Spinal cord (tissue), 10 donors: ENCODE measurements at places on chromosomes 5 and 9. TPM values are rescaled to one million over a fixed set of nuclear protein-coding genes. Genes with fewer than 3 reads are reported as not detected.

Gene GHR
- total RNA-seq, result 12.2 TPM

Gene DMRT1
- not detected for total RNA-seq

GRCh38 chr5:85375525-85375924 is 990.8 kb upstream of the EDIL3 start:
- no peaks in the 10 kb centered on the region for H3K27me3 ChIP-seq
- no peak overlapping the region for H3K27ac ChIP-seq
- no peaks in the 10 kb centered on the region for H3K4me1 ChIP-seq
- no peaks in the 10 kb centered on the region for H3K36me3 ChIP-seq
- DNase-seq, result no peak

Gene ESM1
- 3.9 TPM for total RNA-seq

Gene ADGRV1
- total RNA-seq, result 180 TPM

DNA sequence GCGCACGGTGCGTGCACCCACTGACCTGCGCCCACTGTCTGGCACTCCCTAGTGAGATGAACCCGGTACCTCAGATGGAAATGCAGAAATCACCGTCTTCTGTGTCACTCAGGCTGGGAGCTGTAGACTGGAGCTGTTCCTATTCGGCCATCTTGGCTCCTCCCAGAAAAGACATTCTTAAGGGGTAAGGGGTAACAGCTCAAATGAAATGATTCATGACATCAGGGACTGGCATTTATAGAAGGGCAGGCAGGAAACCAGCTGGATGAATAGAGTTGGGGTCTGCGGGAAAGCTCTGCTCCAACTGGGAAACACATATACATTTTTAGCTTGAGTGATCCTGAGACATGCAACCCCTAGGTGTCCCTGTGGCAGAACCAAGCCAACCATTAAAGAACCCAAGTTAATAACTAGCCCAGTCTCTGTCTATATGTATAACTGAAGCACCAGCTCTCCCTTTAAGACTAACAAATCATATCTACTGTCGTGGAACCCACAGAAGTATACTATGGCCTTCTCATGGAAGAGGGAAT is 119.3 kb downstream of the LMNB1 start:
- H3K4me1 ChIP-seq, result no peaks in the 10 kb centered on the region
- H3K27me3 ChIP-seq, result no peaks in the 10 kb centered on the region
- DNase-seq, result no peak
- no peak overlapping the region for H3K27ac ChIP-seq

DNA sequence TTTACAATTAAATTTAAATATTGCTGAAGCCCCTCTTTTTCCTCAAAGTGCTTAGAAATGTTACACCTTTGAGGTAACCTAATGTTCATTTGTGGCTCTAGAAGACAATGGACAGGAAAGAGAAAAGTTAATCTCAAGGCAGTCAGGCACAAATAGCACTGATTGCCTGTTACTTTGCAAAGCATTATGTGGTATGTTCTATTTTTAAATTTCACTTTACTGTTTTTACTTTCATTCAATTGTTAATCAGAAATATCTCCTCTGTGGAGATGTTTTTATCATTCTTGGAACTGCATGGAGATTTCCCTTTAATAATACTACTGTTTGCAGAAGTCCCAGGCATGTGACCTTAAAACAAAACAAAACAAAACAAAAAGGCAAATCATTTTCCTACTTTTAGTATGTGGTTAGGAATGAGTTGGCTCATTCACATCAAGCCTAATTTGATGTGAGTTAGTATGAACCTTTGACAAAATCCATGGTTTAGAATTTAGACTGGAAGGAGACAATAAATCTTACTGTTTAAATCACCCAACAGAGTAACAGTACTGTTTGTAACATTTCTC is 67.5 kb downstream of the CWC27 start:
- no peaks in the 10 kb centered on the region for H3K27me3 ChIP-seq
- H3K4me3 ChIP-seq, result no peak overlapping the region
- H3K36me3 ChIP-seq, result no peaks in the 10 kb centered on the region

- peaks cover 48% of the 10 kb centered on the region for H3K4me1 ChIP-seq
- no peak overlapping the region for H3K27ac ChIP-seq
- H3K36me3 ChIP-seq, result peaks cover 74% of the 10 kb centered on the region
- DNase-seq, result no peak
- no peaks in the 10 kb centered on the region for H3K27me3 ChIP-seq
These were observed 4.3 kb downstream of the GRHPR start for GRCh38 chr9:37426846-37427245.

Gene PCDHB16
- 3.9 TPM for total RNA-seq

Gene PCDHGA7
- total RNA-seq, result 6.6 TPM

DNA sequence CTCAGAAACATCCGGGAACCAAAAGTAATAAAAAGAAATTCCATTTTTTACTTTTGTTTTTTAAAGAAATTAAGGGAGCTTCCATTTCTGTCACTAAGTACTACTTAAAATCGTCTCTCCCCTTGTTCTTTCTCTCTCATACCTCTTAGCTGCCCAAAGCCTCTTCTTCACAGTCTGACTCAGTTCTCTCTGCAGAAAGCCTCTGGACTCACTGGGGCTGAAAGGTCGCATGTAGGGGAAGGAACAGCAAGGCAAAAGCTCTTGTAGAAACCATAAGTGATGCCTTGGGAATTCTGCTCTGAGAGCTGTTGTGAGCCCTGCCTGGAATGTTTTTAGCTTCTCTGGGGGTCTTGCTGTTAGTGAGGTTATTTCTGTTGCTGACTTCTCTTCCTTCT is 100.8 kb upstream of the RANBP3L start:
- H3K36me3 ChIP-seq, result no peaks in the 10 kb centered on the region
- no peaks in the 10 kb centered on the region for H3K27me3 ChIP-seq
- no peak overlapping the region for H3K27ac ChIP-seq
- no peak overlapping the region for H3K4me3 ChIP-seq

GRCh38 chr5:52202256-52202655 is 585.5 kb upstream of the ITGA1 start:
- no peaks in the 10 kb centered on the region for H3K36me3 ChIP-seq
- no peaks in the 10 kb centered on the region for H3K4me1 ChIP-seq
- H3K27ac ChIP-seq, result no peak overlapping the region
- no peaks in the 10 kb centered on the region for H3K27me3 ChIP-seq
- DNase-seq, result no peak

Gene AQP3
- total RNA-seq, result 2.5 TPM
